AML-193 (cell line): ENCODE measurements at places on chromosomes 7 and 10.

- no peak for DNase-seq
These were observed 4.4 kb downstream of the HIPK2 start for GRCh38 chr7:139773371-139773770.

- DNase-seq = no peak
These were observed 1160.3 kb downstream of the CNTNAP2 start for GRCh38 chr7:147276783-147277370.

DNA sequence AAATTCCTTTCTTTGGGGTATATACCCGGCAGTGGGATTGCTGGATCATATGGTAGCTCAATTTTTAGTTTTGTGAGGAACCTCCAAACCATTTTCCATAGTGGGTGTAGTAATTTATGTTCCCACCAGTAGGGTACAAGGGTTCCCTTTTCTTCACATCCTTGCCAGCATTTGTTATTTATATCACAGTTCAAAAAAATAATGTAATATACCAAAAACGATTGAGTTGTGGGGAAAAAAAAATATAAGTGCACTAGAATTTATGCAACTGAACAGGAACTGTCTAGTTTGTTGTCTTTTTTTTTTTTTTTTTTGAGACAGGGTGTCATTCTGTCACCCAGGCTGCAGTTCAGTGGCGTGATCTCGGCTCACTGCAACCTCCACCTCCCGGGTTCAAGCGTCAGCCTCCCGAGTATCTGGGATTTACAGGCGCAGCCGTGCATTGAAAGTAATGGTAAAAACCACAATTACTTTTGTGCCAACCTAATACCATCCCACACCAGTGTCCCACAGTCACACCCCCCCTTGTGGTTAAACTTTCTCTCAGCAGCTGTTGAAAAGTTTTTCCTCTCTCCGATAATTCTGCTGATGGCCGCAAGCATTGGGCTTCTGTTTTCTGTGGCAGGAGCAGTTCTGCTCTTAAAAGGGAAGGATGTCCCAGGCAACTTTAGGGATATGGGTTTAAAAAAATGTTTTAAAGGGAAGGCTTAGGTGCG is 6.8 kb upstream of the LAT2 start:
- peak; percentile 79 for DNase-seq

DNA sequence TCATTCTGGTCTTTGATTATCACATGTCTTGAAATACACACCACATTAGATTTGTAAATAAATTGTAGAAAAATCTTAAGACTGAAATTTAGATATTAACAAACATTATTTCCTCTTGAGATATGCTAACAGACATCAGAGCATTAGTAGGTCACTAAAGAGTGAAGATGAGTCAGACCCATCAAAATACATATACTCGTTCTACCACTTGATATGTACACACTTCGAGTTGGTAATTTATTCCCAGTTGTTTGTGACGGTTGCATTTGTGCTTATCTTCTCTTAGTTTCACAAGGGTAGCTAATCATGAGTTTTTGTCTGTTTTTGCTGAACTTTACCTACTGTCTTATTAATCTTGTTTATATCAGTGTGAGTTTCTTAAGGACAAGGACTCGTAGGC is 383.4 kb downstream of the AUTS2 start:
- no peak for DNase-seq

- no peak for DNase-seq
These were observed 31.1 kb downstream of the CPVL start for GRCh38 chr7:29115130-29115687.

- DNase-seq = no peak
These were observed 3.4 kb downstream of the DNMBP start for GRCh38 chr10:100006243-100006886.

DNA sequence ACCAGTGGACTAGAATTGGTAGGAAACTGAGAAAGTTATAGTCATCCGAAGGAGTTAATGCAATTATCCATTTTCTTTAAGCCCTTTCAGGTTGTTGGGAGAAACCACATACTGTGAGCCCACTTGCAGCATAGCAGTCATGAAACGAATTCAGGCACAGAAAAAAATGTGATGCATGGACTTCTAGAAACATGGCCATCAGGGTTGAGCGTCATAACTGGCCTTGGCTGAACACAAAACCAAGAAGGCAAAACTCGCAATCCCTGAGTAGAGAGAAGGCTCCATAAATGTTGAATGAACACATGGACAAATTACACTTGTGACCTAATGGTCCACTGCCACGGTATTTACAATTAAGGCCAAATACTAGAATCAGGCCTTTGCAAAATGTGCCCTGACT is 121.9 kb downstream of the FAM107B start:
- no peak for DNase-seq

DNA sequence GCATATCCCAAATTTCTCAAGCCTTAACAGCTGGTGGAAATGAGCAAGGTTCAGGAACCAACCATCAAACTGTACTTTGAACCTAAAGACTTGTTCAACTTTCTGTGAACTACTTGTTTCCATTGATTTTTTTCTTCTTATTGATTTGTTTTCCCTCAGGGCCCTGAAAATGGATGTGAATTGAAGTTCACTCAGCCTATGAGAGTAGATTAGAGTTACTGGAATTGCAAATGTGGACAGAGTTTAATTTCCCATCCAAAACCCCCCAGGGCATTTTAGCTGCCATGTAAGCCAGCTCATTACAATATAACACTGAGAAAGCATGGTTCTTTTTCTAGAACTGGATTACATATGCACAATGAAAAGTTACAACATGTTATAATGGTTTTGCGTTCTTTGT is 1105.7 kb downstream of the REEP3 start:
- DNase-seq = no peak

DNA sequence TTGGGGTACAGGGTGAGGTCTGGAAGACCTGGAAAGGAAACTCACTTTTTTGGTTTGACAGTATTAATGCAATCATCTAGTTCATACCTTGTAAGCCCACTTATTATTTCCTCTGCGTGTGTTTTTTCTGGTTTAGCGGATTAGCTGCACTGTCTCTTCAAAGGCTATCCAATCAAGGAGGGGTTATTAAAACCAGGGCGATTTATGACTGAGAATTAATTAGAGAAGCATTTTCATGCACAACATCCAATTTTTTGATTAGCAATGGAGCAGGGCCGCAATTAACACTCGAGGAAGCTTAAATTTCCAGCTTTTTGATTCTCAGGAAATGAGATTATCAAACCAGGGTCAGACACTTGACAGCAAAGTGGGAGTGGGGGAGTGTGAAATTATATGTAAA is 248.9 kb downstream of the EXOC4 start:
- DNase-seq = no peak

DNA sequence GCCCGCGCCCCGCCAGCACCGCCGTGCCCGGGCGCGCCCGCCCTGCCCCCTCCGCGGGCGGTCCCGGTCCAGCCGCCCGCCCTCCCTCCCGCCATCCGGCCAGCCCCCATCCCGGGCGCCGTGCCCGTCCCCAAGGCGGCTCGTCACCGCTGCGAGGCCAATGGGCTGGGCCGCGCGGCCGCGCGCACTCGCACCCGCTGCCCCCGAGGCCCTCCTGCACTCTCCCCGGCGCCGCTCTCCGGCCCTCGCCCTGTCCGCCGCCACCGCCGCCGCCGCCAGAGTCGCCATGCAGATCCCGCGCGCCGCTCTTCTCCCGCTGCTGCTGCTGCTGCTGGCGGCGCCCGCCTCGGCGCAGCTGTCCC is at the start of gene HTRA1:
TSS of gene HTRA1 (plus strand) at position 187 of the 362 bp plus-strand sequence. CDS start at position 287, 100 bp downstream.
- no peak for DNase-seq

GRCh38 chr7:52450816-52451215 is 584.6 kb upstream of the POM121L12 start:
- DNase-seq = no peak

- no peak for DNase-seq
These were observed 12.8 kb downstream of the CPA1 start for GRCh38 chr7:130393101-130393561.

DNA sequence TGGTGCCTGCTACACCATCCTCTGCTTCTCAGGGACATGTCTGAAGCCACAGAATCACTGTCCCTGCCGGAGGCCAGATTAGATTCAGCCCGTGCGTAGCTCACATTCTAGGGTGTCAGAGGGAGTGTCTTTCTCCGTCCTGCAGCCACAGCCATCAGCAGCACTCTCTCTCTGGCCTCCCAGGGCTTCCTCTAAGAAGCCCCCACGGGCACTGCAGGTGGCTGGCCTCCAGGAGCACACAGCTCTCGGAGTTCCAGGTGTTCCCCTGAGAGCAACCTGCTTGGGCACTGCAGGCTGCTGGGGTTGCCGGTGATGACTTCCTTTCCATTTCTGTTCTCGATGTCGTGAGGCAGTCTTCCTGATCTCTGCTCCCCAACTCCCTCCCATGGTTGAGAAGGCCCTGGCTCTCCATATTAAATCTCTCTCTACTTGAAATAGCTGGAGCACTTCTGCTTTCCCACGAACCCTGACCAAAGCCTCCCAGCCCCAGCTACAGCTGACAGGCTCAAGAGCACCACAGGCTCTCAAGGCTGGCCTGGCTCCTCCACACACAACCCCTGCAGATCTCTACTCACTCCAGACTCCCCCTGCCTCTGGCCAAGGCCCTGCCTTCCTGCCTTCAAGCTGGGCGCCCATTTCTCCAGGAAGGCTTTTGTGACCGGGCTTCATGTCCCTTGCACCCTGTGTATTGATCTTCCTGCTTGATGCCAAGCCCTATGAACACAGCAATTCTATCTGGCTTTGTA is 49.0 kb upstream of the TMEM72 start:
- no peak for DNase-seq

DNA sequence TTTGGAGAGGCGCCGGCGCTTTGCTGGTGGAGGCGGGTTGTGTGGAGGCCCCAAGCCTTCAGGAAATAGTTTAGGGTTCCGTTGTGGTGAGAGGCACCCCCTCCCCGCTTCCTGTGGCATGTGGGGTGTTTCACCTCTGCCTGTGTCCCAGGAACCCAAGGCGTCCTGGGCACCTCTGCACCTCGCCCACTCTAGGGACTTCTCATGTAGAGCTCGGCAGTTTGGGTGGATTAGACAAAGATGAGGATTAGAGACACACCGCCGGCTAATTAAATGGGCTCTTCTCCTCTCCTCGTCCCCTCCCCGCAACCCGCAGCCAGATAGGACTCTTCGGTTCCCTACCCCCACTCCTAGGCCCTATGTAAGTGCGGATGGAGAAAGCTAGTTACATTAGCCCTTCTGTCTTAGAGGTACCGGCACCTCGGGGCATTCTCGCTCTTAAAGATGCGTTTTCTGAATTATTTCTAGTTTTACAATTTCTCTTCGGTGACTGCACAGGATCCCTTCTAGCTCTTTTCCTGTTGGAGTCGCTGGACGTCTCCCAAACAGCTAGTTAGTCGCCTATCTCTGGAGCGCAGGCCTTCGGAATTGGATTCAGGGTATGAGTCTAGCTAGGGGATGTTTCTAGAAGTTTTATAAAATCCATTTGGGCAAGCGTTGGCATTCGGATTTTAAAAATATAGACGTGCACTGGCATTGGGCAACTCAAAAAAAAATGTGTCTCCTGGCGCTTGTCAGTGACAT is 7.8 kb downstream of the PTF1A start:
- no peak for DNase-seq
